ENCODE measurements at places on chromosomes 7 and 10.

- no peak for DNase-seq
Measured at GRCh38 chr7:131139462-131139861, 188.2 kb upstream of the MKLN1 start.

GRCh38 chr10:21068026-21068656, 171.0 kb upstream of the NEBL start:
- DNase-seq = no peak

- DNase-seq = no peak
Measured at GRCh38 chr10:17001961-17002749, 127.5 kb downstream of the CUBN start.

- DNase-seq = no peak
Measured at GRCh38 chr10:131898713-131899112, 2.1 kb upstream of the PPP2R2D start.

DNA sequence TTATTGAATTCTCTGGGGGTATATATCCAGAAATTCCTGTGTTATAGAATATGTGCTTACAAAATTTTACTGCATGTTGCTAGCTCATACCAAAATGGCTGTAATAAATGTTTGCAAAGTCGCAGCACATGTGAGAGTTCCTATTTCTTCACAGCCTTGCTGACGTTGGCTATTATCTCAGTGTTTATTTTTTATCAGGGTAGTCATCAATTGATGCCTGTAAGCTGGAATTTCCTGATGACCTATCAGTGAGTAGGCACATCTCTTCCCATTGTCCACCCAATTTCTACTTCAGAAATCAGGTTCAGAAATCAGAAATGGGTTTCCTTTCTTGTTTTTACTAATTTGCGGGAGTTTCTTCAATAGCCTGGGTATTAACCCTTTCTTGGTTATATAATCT, 268.1 kb upstream of the FZD8 start:
- no peak for DNase-seq

GRCh38 chr10:112948196-112948595, 1.9 kb upstream of the TCF7L2 start:
- DNase-seq = no peak

DNA sequence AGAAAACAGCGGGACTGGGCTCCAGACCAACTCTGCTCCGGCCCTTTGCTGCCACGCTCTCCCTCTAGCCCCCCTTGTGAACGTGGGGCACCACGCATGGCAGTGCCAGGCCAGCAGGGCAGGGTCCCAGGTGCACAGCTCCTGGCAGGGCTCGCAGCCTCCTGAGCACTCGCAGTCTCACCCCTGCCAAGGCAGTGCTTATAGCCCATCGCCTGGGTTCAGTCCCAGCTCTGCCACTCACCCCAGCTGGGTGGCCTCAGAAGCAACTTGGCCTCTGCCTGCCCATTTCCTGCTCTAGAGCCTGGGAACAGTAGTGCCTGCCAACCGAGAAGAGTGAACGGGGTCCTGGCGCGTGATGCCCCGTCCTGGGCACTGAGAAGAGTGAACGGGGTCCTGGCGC, 36.3 kb downstream of the CFAP46 start:
- peak; percentile 9 for DNase-seq

- DNase-seq = no peak
Measured at GRCh38 chr7:117383483-117384189, 43.7 kb downstream of the ASZ1 start.

- no peak for DNase-seq
Measured at GRCh38 chr10:55410415-55410885, 609.4 kb upstream of the PCDH15 start.

GRCh38 chr10:100291356-100291755, 4.9 kb upstream of the BLOC1S2 start:
- no peak for DNase-seq

- DNase-seq = no peak
Measured at GRCh38 chr10:97028832-97029178, 157.0 kb downstream of the SLIT1 start.

DNA sequence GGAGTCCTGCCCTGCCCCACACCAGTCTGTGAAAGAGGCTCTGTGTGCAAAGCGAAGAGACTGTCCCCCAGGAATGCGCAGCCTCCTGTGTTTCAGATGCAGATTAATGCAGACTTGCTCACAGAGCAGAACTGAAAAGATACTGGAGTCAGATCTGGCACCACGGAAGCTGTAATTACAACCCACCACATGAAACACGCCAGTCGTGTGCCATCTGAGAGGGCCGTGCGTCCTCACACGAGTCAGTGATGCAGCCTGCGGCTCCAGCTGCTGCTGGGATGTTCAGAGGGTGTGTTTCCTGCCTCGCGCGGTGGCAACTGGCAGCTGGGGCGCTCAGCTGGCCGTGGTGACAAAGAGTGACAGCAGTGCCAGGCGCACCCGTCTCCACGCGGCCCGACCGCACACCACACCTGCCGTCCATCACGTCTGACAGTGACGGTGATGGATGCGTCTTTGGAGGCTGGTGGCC, 50.0 kb downstream of the NKX6-2 start:
- DNase-seq = no peak

GRCh38 chr7:140402178-140402835, 1.6 kb upstream of the RAB19 start:
- DNase-seq = no peak

DNA sequence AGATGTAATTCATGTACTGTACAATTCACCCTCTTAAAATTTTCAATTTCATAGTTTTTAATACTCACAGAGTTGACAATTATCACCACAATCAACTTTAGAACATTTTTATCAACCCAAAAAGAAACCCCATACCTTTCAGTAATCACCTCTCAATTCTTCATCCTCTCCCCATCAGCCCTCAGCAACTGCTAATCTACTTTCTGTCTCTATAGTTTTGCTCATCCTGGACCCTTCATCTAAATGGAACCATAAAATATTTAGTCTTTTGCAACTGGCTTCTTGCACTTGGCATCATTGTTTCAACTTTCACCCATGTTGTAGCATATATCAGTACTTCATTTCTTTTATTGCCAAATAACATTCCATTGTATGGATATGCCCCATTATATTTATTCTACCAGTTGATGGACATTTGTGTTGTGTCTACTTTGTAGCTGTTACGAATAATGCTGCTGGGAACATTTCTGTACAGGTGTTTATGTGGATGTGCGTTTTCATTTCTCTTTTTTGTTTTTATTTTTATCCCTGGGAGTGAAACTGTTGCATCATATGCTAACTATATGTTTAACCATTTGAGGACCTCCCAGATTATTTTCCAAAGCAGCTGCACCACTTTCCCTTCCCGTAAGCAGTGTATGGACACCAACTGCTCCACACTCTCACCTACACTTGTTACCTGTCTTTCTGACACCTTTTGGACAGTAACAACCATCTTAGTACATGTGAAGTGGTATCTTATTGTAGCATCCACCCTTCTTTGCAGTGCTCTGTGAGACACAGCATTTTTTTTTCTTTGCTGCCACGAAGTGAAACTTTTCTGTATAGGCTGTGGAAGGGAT, 65.4 kb upstream of the APBB1IP start:
- DNase-seq = no peak

GRCh38 chr10:88642209-88642608, 22.0 kb upstream of the LIPF start:
- DNase-seq = no peak

- DNase-seq = no peak
Measured at GRCh38 chr10:86207226-86207625, 159.4 kb downstream of the GRID1 start.

- no peak for DNase-seq
Measured at GRCh38 chr7:27153526-27153925, 1.1 kb upstream of the HOXA3 start.

GRCh38 chr10:119403921-119404320, 138.6 kb downstream of the RGS10 start:
- DNase-seq = no peak

GRCh38 chr7:39293056-39293823, 273.0 kb upstream of the YAE1 start:
- DNase-seq = no peak

GRCh38 chr10:91829268-91829667, 31.0 kb downstream of the TNKS2 start:
- DNase-seq = no peak

GRCh38 chr7:76314042-76314721, 11.7 kb downstream of the HSPB1 start:
- DNase-seq = peak; percentile 98

- DNase-seq = no peak
Measured at GRCh38 chr7:8290645-8291308, 28.8 kb upstream of the ICA1 start.

DNA sequence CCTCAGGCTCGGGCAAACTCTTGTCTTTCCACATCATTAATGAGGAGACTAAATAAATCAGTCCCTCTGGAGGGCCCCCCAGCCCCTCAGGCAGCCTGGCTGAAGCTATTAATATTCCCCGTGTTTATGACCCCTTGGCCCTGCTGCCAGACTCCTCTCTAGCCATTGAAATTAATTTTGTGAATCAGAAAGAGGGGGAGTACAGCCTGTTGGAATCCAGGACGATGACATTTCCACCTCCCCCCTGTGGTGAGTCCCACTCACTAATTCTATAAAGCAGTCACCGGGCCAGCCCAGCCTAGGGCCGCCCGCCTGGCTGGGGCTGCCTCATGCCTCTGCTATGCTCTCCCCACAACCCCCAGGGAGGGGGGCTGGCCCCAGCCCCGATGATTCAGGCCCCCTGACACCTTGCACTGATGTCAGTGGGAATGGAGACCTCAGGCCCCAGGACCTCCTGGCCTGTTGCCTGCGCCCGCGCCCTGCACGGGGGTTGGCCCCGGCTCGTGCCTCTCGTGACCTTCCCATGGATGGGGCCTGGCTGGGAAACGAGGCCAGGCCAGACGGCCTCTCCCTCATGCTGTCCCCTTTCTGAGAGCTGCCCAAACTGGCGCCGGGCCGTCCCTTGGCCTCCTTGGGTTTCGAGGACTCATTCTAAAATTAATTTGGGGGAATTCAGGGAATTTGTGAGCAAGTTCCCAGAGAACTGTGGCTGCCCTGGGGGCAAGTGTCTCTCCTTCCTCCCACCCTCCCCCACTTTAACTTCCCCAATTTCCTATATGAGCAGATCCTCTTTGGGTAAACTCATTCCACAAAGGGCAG, 34.0 kb downstream of the TMEM270 start:
- DNase-seq = no peak
